Tibial nerve (tissue), 4 donors: ENCODE measurements at places on chromosomes 4 and X.

- no peak overlapping the region for H3K27ac ChIP-seq
- H3K27me3 ChIP-seq, result no peaks in the 10 kb centered on the region
- H3K36me3 ChIP-seq, result no peaks in the 10 kb centered on the region
- H3K4me3 ChIP-seq, result no peak overlapping the region
- H3K4me1 ChIP-seq, result no peaks in the 10 kb centered on the region
Observed at GRCh38 chr4:36997727-36998126, 246.8 kb upstream of the NWD2 start.

GRCh38 chr4:167119392-167119791 lies 114.9 kb downstream of the SPOCK3 start:
- no peaks in the 10 kb centered on the region for H3K4me1 ChIP-seq
- H3K27ac ChIP-seq, result no peak overlapping the region
- no peak for DNase-seq
- H3K4me3 ChIP-seq, result no peak overlapping the region
- no peaks in the 10 kb centered on the region for H3K27me3 ChIP-seq

GRCh38 chr4:130736436-130737185 lies 1640.7 kb downstream of the C4orf33 start:
- no peaks in the 10 kb centered on the region for H3K36me3 ChIP-seq
- no peaks in the 10 kb centered on the region for H3K4me1 ChIP-seq
- H3K27me3 ChIP-seq, result no peaks in the 10 kb centered on the region
- no peak overlapping the region for H3K4me3 ChIP-seq

- H3K36me3 ChIP-seq, result no peaks in the 10 kb centered on the region
- no peak for DNase-seq
- peaks cover 7% of the 10 kb centered on the region for H3K4me1 ChIP-seq
- H3K4me3 ChIP-seq, result no peak overlapping the region
Observed at GRCh38 chr4:169800541-169800940, 42.8 kb upstream of the HPF1 start.

GRCh38 chr4:38323141-38323641 lies 340.8 kb upstream of the KLF3 start:
- H3K4me3 ChIP-seq, result no peak overlapping the region
- H3K36me3 ChIP-seq, result no peaks in the 10 kb centered on the region
- H3K27ac ChIP-seq, result no peak overlapping the region
- H3K4me1 ChIP-seq, result peaks cover 20% of the 10 kb centered on the region
- DNase-seq, result no peak

GRCh38 chrX:41031256-41031967 lies 53.8 kb upstream of the USP9X start:
- no peak overlapping the region for H3K27ac ChIP-seq
- no peak for DNase-seq
- no peak overlapping the region for H3K4me3 ChIP-seq
- H3K27me3 ChIP-seq, result peaks cover 31% of the 10 kb centered on the region
- H3K36me3 ChIP-seq, result no peaks in the 10 kb centered on the region
- no peaks in the 10 kb centered on the region for H3K4me1 ChIP-seq

DNA sequence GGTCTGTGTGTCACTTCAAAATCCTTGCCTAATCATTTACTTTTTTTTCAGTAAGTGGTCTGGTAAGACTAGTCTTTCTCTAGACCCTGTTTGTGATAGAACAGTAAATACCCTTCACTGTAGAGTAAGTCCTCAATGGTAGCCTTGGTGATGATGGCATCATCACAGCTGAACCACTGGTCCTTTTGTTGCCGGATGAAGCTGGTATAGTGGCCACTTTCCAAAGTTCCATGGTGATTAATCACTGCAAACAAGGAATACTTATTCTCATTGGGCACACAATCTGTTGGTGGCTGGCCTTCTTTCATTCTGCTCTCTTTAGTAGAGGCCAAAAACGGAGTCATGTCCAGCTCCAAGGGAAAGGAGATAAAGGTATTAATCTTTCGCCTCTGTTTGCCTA lies 2.9 kb downstream of the USP51 start:
- no peaks in the 10 kb centered on the region for H3K36me3 ChIP-seq
- H3K4me3 ChIP-seq, result no peak overlapping the region
- H3K27ac ChIP-seq, result no peak overlapping the region
- peaks cover 4% of the 10 kb centered on the region for H3K27me3 ChIP-seq
- no peak for DNase-seq

GRCh38 chrX:8346060-8346459 lies 118.6 kb upstream of the VCX3B start:
- H3K4me1 ChIP-seq, result no peaks in the 10 kb centered on the region
- no peaks in the 10 kb centered on the region for H3K27me3 ChIP-seq
- H3K36me3 ChIP-seq, result no peaks in the 10 kb centered on the region

- H3K27me3 ChIP-seq, result no peaks in the 10 kb centered on the region
- no peak for DNase-seq
- H3K27ac ChIP-seq, result no peak overlapping the region
- no peak overlapping the region for H3K4me3 ChIP-seq
Observed at GRCh38 chr4:79088946-79089691, 149.9 kb upstream of the PAQR3 start.

DNA sequence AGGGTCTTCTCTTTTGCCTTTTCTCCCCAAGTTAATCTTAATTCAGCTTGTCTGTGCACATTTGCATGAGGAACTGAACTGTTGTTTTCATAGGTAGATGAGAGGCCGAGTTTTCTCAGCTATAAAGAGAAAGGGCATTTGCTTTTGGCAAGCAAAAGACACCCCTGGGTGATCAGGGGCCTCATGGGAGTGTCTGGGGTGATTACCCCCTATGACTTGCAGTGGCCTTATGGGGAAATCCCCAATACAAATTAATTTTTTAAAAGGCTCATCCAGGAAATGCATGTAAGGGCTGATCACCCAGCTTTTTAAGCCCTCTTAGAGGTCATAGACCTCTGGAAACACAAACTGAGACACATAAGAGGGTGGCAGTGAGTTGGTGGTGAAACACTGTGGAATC lies 56.4 kb upstream of the HMX1 start:
- DNase-seq, result no peak
- H3K4me1 ChIP-seq, result no peaks in the 10 kb centered on the region
- no peak overlapping the region for H3K27ac ChIP-seq
- no peaks in the 10 kb centered on the region for H3K36me3 ChIP-seq
- H3K27me3 ChIP-seq, result no peaks in the 10 kb centered on the region

GRCh38 chr4:151799417-151800012 lies 38.7 kb upstream of the GATB start:
- no peak overlapping the region for H3K4me3 ChIP-seq
- H3K36me3 ChIP-seq, result no peaks in the 10 kb centered on the region
- no peaks in the 10 kb centered on the region for H3K4me1 ChIP-seq
- no peak for DNase-seq

GRCh38 chr4:165864271-165864670 lies 8.8 kb upstream of the TLL1 start:
- no peak overlapping the region for H3K27ac ChIP-seq
- H3K4me3 ChIP-seq, result no peak overlapping the region
- no peaks in the 10 kb centered on the region for H3K4me1 ChIP-seq
- H3K27me3 ChIP-seq, result no peaks in the 10 kb centered on the region

DNA sequence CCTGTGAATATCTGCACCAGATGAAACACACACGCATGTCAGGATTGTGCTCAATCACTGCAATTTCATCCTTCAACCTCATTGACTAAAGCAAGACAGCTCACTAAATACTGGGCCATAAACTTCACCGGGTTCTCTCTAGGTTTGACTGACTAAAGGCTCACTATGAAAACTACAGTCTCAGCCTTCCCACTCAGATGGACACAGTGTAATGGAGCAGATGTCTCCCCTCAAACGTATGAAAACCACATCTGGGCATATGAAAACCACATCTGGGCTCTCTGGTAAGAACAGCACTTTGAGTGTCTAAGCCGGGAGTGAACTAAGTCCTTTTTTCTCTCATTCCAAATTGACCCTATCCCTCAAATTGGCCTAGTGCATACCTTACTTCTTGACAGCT lies 15.2 kb downstream of the GEMIN8 start:
- no peak overlapping the region for H3K4me3 ChIP-seq
- DNase-seq, result no peak
- H3K36me3 ChIP-seq, result peaks cover 5% of the 10 kb centered on the region
- peaks cover 17% of the 10 kb centered on the region for H3K4me1 ChIP-seq

GRCh38 chr4:55633903-55634302 lies 2.2 kb downstream of the NMU start:
- H3K36me3 ChIP-seq, result no peaks in the 10 kb centered on the region
- H3K27me3 ChIP-seq, result peaks cover 44% of the 10 kb centered on the region
- H3K4me1 ChIP-seq, result peaks cover 11% of the 10 kb centered on the region
- no peak for DNase-seq
- H3K27ac ChIP-seq, result no peak overlapping the region

- no peaks in the 10 kb centered on the region for H3K27me3 ChIP-seq
- no peaks in the 10 kb centered on the region for H3K4me1 ChIP-seq
- H3K4me3 ChIP-seq, result no peak overlapping the region
- DNase-seq, result no peak
Observed at GRCh38 chr4:14069886-14070285, 442.4 kb upstream of the BOD1L1 start.

- H3K4me3 ChIP-seq, result no peak overlapping the region
- no peaks in the 10 kb centered on the region for H3K27me3 ChIP-seq
- H3K36me3 ChIP-seq, result no peaks in the 10 kb centered on the region
- no peak for DNase-seq
- no peaks in the 10 kb centered on the region for H3K4me1 ChIP-seq
Observed at GRCh38 chr4:42750091-42750490, 93.2 kb upstream of the ATP8A1 start.

DNA sequence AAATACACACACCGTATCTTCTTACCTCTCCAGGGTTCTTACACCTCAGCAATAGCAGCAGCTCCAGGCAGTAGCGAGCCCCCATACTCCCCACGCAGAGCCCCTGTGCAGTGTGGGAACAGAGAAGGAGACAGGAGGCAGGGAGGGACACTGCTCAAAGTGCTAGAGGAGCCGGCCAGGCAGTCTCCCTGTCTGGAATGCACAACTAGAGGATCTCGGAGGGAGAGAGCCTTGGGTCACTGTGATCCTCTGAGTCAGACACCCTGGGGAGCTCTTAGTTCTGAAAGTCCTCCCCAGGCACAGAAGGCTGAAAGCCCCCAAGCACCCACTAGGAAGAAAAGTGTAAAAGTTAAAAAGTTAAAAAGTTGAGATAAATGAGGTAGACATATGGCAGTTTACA lies 16.0 kb downstream of the AMELX start:
- no peak overlapping the region for H3K4me3 ChIP-seq
- H3K36me3 ChIP-seq, result no peaks in the 10 kb centered on the region
- no peak overlapping the region for H3K27ac ChIP-seq
- no peaks in the 10 kb centered on the region for H3K4me1 ChIP-seq
- no peak for DNase-seq
- no peaks in the 10 kb centered on the region for H3K27me3 ChIP-seq

GRCh38 chr4:4386736-4387392 lies at the start of gene NSG1:
Gene NSG1 (plus strand): TSS chr4:4387102. CDS start chr4:4387630, 528 bp downstream.
- peaks cover 34% of the 10 kb centered on the region for H3K4me1 ChIP-seq
- peak within 1 kb of the TSS; percentile 19 for H3K4me3 ChIP-seq
- H3K27ac ChIP-seq, result no peak within 1 kb of the TSS
- DNase-seq, result no peak

GRCh38 chr4:52052475-52052780 lies 1.3 kb downstream of the SPATA18 start:
- no peak overlapping the region for H3K27ac ChIP-seq
- no peaks in the 10 kb centered on the region for H3K36me3 ChIP-seq
- DNase-seq, result no peak
- peak overlapping the region; percentile 58 for H3K4me3 ChIP-seq
- no peaks in the 10 kb centered on the region for H3K4me1 ChIP-seq

GRCh38 chr4:6307230-6307629 lies 37.6 kb downstream of the WFS1 start:
- no peak for DNase-seq
- H3K27ac ChIP-seq, result no peak overlapping the region
- peaks cover 9% of the 10 kb centered on the region for H3K4me1 ChIP-seq
- H3K36me3 ChIP-seq, result no peaks in the 10 kb centered on the region
- H3K27me3 ChIP-seq, result peaks cover 16% of the 10 kb centered on the region

- no peak for DNase-seq
- no peak overlapping the region for H3K27ac ChIP-seq
- no peaks in the 10 kb centered on the region for H3K36me3 ChIP-seq
- H3K4me3 ChIP-seq, result no peak overlapping the region
- H3K27me3 ChIP-seq, result no peaks in the 10 kb centered on the region
Observed at GRCh38 chrX:85906399-85906798, 141.0 kb downstream of the CHM start.

DNA sequence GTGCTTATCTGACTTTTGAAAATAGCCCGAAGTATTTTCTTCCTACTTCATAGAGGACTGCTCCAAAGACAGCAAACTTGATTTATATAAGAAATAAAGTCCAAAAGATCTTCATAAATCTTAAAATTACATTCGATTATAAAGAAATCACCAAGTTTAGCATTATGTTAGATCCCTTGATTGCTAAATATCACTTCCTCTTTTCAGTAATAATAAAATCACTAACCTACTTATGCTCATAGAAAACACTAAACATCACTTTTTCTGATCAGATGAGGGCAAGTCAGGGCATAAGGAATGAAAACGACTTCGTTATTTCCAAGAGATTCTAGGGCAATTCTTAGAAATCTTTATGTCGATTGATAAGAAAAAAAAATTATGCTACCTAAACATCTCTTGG lies 32.0 kb downstream of the DYNLT3 start:
- H3K27me3 ChIP-seq, result no peaks in the 10 kb centered on the region
- H3K27ac ChIP-seq, result no peak overlapping the region
- no peak for DNase-seq
- no peaks in the 10 kb centered on the region for H3K36me3 ChIP-seq

GRCh38 chr4:94256828-94257227 lies 49.2 kb downstream of the SMARCAD1 start:
- H3K4me3 ChIP-seq, result no peak overlapping the region
- no peaks in the 10 kb centered on the region for H3K4me1 ChIP-seq
- H3K27ac ChIP-seq, result no peak overlapping the region
- H3K27me3 ChIP-seq, result no peaks in the 10 kb centered on the region

GRCh38 chr4:67894659-67895058 lies 10.9 kb upstream of the TMPRSS11D start:
- H3K27me3 ChIP-seq, result no peaks in the 10 kb centered on the region
- no peak for DNase-seq
- no peaks in the 10 kb centered on the region for H3K4me1 ChIP-seq
- no peak overlapping the region for H3K4me3 ChIP-seq
- no peak overlapping the region for H3K27ac ChIP-seq

DNA sequence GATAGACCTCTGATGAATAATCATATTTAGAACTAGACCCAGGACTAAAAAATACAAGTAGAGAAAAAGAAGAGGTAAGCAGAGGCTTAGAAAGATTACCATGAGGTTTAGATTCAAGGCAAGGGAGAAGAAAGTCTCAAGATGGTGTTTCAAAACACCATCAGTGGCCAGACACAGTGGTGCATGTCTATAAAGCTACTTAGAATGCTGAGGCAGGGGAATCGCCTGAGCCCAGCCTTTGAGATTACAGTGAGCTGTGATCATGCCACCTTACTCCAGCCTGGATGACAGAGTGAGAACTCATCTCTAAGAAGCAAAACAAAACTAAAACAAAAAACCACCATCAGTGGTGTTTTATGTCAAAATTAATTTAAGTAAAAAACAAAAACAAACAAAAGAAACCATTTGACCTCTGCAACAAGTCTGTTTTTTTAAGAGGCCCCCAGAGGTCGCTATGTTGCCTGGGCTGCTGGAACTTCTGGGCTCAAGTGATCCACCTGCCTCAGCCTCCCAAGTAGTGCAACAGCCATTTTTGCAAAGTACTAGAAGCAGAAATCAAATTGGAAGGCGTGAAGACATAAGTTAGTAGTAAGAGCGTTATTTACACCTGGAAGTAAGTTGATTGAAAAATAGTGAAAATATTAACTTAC lies 784.3 kb downstream of the ADGRL3 start:
- no peak overlapping the region for H3K27ac ChIP-seq
- H3K27me3 ChIP-seq, result no peaks in the 10 kb centered on the region
- H3K4me3 ChIP-seq, result no peak overlapping the region
- H3K36me3 ChIP-seq, result peaks cover 5% of the 10 kb centered on the region
- DNase-seq, result no peak
- H3K4me1 ChIP-seq, result no peaks in the 10 kb centered on the region
